ENCODE measurements at places on chromosomes 3 and 15. TPM values are rescaled to one million over a fixed set of nuclear protein-coding genes. Genes with fewer than 3 reads are reported as not detected.

Gene MED12L
- total RNA-seq = 2.6 TPM

Gene STRC
- 0.42 TPM for total RNA-seq

Gene GOLGA8Q
- 0.64 TPM for total RNA-seq

Gene ITPKA
- total RNA-seq = not detected

Gene ARPIN
- not detected for total RNA-seq

Gene DHX36
- total RNA-seq = 110 TPM

Gene ZIC1
- not detected for total RNA-seq

Gene GHSR
- total RNA-seq = not detected

Gene GP5
- total RNA-seq = 0.18 TPM

Gene C3orf33
- 1.6 TPM for total RNA-seq

Gene FSTL1
- total RNA-seq = not detected
